NCI-H2171 (cell line): ENCODE measurements at places on chromosomes 7 and 10.

GRCh38 chr7:101747053-101747878 is 70.2 kb upstream of the CUX1 start:
- DNase-seq = no peak

DNA sequence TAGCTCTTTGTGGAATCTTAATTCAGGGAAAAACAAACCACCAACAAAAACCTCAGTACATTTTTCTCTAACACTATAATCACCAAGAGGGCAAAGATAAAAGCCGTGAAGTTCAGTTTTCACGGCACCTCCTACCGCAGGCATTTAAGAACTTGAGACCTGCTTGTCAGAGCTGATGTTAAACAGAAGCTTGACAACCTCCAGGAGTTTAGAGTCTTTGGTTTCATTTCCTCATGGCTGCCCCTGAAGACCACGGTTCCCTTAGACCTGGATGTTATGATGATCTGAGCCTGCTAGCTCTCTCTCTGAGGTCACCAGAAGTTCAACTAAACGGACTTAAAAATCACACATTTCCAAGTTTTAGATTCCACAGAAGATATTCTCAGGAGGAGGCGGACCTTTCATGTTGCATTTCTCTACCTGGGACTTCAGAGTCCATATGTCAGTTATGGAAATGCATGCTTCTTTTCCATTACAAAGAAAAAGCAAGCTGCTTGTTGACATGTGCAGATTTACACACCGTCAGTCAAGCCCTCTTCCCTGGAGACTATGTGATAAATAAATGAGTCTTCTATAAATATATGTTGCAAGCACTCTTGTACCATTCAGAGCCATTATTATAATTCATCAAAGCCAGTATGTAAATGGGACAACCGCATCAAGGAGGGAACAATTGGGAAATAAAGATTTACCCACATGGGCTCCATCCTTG is 258.0 kb downstream of the GFRA1 start:
- DNase-seq = no peak

GRCh38 chr10:99084161-99084560 is 151.5 kb downstream of the HPSE2 start:
- no peak for DNase-seq

- DNase-seq = no peak
These were observed 1.2 kb downstream of the GATA3 start for GRCh38 chr10:8055420-8056349.

DNA sequence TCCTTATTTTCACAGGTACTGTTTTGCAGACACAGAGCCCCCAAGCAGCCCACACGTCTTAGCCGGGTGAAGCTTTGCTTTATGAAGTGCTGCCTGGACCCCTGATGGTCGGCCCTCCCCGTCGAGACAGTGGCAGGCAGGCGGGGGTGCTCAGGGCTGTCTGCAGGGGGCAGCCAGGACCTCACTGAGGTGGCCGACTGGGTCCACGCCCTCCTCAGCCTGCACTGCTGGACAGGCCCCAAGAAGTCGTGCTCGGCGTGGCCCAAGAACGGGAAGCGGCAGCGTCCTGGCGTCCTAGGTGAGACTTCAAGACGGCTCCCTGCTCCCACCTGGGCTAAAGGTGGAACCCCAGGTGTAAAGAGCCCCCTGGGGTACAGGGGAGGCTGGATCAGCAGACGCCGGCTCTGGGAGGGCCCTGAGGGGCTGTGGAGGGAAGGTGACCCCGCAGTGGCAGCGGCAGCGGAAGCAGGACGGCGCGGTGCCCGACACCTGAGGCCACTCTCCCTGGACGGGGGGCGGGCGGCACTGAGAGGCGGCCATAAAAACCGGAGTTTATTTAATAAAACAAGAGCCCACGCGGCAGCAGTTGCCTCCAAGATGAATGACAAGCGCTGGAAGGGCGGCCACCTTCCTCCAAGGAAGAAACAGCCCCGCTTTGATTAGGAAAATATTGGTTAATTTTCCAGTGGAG is 179.4 kb downstream of the ELFN1 start:
- DNase-seq = no peak

DNA sequence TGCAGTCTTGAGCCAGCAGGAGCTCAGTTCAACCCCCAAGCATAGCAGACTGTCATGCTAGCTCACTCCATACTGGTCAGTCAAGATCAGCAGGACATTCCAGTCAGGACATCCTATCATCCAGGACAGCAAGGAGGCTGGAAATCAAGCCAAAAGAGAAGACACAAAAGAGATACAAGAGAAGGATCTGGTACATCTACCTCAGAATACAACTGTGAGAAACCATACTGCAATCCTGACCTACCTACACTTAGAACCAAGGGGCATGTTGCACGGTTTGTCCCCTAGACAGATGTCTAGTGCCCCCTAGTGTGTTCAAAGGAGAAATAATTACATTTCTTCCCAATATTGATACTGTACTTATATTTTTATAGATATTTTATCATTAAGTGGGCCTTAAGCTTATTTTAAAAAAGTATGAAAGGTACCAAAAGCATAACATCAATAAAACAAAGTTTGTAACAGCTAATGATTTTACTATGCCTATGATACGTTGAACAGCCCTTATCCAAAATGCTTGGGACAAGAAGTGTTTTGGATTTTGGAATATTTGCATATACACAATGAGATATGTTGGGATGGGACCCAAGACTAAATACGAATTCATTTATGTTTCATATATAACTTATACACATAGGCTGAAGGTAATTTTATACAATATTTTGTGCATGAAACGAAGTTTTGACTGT is 26.7 kb downstream of the ERCC6 start:
- DNase-seq = no peak

DNA sequence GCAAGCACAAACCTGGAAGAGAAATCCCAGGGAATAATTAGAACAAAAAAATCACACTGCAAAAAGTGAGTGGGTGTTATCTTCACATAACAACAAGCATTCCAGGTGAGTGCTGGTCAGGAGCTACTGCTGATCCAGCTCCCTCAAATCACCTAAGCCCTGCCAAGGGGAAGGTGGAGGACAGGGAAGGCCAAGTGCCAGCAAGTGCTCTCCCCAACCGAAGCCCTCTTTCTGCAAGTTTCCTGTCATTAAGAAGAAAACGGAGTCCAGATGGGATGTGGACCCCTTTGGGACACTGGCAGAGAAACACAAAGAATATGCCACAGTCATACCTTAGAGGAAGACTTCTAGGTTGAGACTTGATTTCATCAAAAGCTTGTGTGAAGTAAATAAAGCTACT is 933.0 kb upstream of the ZNF722 start:
- DNase-seq = no peak

- no peak for DNase-seq
These were observed 175.3 kb upstream of the BET1 start for GRCh38 chr7:94179466-94179865.

DNA sequence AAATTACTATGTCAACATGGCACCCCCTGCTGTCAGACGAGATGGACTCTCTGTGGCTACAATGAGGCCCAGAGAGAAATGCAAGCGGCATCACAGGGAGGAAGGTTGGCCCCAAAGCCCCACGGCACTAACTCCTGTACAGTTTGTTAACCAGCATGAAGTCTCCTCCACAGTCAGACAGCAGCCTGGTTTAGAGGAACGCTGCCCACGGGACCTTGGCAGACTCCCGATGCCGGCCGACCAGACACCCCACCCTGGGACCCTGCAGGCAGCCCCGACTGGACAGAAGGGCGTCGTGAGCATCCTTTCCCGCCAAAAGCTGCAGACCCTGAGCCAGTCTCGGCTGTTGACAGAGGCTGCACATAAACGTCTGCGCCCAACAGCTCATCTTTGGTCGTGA is 158.8 kb downstream of the DIP2C start:
- no peak for DNase-seq

DNA sequence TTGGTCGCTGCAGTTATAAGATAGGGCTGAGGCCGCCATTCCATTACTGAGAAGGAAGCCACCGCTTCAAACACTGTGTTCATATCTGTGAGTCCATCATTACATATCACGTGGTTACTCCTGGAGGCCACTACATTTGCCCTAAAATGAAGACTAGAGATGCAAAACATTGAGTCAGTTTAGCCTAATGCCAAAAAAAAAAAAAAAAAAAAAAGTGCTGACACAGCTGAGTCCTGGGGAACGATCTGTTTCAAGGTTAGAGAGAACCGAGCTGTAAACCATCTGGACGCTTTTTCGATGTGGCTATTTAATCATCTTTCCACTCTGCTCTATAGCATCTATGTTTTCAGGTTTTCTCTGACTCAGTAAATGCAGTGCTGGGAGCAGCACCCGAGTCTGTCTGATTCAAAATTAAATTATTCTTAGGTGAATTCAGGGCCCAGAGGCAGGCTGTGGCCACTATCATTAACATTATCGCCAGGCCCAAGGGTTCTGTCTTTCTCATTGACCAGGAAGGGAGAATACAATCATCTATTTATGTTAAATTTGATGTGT is 449.1 kb downstream of the PAXIP1 start:
- DNase-seq = no peak

- no peak for DNase-seq
These were observed 4.2 kb downstream of the FZD9 start for GRCh38 chr7:73437621-73438416.

GRCh38 chr7:18198868-18199267 is 171.2 kb upstream of the PRPS1L1 start:
- no peak for DNase-seq

DNA sequence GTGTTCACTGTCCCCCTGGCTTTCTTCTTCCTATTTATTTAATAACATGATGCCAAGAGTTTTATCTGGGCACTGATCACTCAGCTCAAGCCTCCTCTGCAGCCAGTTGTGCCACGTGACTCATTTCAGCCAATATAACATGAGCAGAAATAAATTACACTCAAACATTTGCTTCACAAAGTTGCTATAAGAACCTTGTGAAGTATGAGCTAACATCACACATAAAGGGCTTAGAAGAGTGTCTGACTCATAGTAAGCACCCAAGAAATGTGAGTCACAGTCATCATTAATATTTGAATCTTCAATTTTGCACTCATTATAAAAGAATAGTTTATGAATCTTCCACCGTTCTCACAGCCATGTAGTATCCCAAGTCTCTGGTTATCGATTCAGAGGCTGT is 414.6 kb upstream of the NPVF start:
- no peak for DNase-seq

- DNase-seq = no peak
These were observed 24.9 kb downstream of the GSAP start for GRCh38 chr7:77391230-77391629.
